ENCODE measurements at places on chromosomes 6 and 20. TPM values are rescaled to one million over a fixed set of nuclear protein-coding genes. Genes with fewer than 3 reads are reported as not detected.
A peak's percentile ranks its signal among the peaks of the same experiment; 100 is the strongest.

The XKR7 gene
- not detected for total RNA-seq

The HTR1E gene
- total RNA-seq: not detected

The EEF1A2 gene
- 1,033 TPM for total RNA-seq

DNA sequence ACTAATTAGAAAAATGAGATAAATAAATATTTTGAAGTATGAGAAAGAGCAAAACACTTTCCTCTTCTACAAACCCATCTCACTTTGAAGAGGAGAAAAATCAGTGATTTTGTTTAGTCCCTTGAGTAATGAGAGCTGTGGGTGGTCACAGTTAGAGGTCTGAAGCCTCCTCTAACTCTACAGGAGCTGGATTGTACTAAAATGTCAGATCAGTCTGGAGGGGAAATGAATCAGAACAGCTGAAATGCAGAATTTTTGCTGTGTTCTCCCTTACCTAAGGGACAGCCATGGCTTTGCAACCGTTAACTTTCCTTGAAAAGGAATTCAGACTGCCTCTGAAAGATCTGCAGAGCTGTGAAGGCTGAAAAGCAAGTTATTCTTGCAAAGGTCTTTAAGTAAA lies 11.4 kb upstream of the RFPL4B start:
- DNase-seq: no peak

- no peak for DNase-seq
These were observed 32.8 kb downstream of the PPP1R14C start for GRCh38 chr6:150175586-150176151.

DNA sequence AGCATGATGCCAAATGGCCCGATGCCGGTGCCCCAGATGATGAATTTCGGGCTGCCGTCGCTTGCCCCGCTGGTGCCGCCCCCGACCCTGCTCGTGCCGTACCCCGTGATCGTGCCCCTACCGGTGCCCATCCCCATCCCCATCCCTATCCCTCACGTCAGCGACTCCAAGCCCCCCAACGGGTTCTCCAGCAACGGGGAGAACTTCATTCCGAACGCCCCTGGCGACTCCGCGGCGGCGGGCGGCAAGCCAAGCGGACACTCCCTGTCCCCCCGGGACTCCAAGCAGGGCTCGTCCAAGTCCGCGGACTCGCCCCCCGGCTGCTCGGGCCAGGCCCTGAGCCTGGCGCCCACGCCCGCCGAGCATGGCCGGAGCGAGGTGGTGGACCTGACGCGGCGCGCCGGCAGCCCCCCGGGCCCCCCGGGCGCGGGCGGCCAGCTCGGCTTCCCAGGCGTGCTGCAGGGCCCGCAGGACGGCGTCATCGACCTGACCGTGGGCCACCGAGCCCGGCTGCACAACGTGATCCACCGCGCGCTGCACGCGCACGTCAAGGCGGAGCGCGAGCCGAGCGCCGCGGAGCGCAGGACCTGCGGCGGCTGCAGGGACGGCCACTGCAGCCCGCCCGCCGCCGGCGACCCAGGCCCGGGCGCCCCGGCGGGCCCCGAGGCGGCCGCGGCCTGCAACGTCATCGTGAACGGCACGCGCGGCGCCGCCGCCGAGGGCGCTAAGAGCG lies 144.6 kb downstream of the SOBP start:
- DNase-seq: peak; percentile 78

DNA sequence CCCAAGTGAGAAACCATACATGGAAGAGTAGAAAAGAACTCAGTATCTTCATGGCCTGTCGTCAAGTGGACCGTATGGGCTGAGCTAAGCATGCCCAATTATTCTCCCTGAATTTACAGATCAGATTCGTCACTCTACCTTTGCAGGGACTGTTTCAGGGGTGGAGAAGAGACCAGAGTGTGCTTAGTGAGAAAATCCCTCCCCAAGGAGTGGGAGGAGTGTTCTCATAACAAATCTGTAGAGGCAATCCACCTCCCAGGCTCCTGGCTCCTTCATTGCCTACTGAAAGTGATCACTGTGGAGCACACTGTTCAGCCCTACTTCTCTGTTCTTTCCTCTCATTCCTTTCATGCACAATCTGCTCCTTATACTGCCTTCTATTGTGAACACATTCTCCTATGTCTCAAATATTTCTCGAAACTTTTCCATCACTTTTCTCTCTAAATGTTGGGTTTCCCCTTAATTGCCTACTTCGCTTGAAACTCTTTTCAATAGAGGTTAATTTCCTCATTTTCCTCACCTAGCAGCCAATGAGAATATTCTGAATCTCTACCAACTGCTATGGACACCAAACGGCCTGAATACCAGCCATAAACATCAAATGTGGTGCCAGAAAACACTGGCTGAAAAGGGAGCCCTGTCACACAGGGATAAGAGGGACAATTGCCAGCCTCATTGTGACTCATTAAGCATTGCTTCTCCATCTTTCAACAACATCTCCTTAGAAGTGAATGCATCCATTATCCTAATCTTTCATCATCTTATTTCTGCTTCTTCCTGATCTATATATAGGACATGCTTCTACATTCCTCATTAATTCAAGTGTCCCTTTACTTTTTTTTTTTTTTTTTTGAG lies 398.3 kb downstream of the UTRN start:
- DNase-seq: no peak

GRCh38 chr6:33856655-33857054 lies 52.9 kb upstream of the MLN start:
- DNase-seq: no peak

DNA sequence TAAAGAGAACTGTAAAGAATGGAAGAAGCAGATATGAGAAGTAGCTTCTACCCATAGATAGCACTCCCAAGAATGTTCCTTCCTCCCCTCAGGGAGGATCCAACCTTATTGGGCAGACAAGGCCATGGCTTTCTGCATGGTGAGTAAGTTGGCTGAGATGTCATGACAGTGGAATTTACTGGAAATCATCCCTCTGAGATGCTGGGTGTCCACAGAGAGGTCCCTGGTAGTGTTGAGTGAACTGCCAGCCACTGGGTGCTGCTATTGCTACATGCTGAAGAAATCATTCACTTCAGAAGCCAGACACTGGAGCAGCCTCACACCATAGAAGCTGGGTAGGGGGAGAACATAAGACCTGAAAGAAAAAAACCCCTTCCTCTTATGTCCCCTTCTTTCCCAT lies 46.4 kb upstream of the FERMT1 start:
- no peak for DNase-seq

GRCh38 chr6:151109869-151110575 lies 129.7 kb upstream of the AKAP12 start:
- DNase-seq: no peak

DNA sequence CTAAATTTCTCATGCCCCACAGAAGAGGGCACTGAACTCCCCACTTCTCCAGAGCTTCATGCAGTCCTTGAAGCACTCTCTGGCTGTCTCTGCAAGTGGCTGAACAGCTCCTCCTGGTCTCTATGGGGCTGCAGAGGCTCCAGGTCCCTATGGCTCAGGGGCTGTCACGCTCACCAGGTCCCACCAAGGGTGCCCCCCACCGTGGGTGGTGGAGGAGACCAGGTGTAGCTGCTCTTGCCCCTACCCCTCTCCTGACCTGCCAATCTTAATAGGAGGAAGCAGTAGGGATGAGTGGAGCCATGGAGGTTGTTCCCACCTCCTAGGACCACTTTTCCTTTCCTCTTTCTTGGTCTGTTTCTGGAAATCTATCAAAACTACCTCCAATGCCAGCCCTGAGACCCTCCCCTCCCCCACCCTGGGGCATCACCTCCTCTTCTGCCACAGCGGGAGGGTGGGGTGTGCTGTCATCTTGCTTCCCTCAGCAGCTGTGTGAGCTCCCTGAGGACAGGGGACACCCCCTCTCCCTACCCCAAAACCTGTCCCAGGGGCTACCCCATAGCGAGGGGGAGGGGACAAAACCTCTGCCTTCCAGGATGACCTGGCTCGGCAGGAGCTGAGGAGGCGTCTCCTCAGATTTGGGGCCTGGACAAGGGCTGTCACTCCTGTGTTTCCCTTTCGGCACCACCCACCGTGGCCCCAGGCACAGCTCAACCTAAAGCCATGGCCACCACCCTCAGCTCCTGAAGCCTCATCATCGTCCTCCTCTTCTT lies 12.0 kb upstream of the RAET1E start:
- peak; percentile 51 for DNase-seq

GRCh38 chr20:54214566-54214965 lies 6.7 kb downstream of the PFDN4 start:
- DNase-seq: peak; percentile 68

GRCh38 chr6:46324706-46325105 lies 153.9 kb upstream of the ENPP5 start:
- no peak for DNase-seq

GRCh38 chr6:125598422-125598821 lies 151.0 kb upstream of the HEY2 start:
- DNase-seq: peak; percentile 60

DNA sequence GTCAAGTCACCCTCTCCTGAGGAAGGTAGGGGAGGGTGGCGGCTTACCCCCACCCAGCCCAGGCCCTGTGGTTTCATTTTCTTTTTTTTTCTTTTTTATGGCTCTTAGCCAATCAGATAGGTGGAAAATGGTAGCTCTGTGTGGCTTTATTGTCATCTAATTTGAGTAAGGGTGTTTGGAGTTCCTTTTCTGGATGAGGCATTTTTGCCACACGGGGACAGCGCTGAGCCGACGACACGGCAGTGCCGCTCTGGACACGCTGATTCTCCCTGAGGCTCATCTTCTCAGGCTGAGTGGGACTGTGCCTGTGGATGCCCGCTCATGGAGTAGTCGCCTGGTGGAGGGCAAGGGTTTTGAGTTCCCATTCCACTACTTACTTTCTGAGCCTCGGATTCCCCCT lies 37.6 kb upstream of the ANGPT4 start:
- no peak for DNase-seq
